ENCODE measurements at places on chromosomes 5 and 9.

DNA sequence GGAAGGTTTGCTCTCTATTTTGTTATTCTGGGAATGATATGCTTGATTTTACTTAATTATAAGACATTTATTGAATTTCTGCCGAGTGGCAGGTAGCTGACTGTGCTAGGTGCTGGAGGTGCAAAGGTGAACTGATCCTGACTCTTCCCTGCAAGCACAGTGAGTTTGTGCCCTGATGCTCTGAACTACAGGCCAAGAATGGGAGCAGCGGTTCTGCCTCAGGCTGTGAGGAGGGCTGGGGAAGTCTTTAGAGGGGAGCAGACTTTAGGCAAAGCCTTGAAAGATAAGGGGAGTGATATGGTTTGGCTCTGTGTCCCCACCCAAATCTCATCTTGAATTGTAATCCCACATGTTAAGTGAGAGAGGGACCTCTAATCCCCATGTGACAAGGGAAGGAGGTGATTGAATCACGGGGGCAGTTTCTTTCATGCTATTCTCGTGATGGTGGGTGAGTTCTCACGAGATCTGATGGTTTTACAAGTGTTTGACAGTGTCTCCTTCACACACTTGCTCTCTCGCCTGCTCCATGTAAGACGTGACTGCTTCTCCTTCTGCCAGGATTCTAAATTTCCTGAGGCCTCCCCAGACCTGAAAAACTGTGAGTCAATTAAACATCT, 73.1 kb downstream of the NDFIP1 start:
- DNase-seq = no peak

GRCh38 chr5:31963358-31964006, 210.6 kb downstream of the GOLPH3 start:
- no peak for DNase-seq

GRCh38 chr9:93580654-93581380, 4.4 kb downstream of the PHF2 start:
- DNase-seq = no peak

DNA sequence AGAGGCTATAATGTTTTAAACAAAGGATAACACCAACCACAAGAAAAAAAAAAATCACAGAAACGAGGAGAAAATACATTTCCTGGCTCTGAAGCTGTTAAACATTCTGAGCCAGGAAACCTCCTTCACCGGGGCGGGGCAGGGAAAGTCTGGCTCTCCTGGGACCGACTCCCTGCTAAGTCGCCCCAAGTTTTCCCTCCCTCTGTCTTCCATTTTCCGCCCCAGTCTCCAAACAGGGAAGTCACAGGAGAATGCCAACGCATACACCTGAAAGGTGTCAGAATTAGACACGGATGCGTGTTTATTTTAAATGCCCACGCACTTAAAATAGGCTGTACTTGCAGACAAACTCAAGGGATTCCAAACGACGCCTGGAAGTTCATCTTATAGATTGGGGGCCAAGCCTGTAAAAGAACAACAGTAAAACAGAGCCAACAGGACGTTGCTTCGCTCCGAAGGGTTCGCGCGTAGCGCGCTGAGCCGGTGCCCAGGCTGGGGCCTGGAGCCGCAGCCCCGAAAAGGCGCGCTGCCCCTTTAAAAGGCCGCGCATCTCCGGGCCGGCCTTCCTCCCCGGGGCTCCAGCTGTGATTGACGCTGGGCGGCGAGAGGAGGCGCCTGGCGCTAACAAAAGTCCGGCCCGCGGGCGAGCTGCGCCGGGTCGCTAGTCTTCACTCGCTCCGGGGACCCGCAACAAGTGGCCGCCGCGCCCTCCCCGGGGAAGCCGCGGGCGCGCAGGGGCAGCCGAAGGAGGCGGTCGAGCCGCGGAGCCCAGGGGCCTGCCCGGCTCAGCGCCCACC, at the start of gene FBXL7:
Gene FBXL7, plus strand, starts transcription at position 653 of the 797 bp plus-strand sequence.
- peak; percentile 1 for DNase-seq

GRCh38 chr5:92730486-92730885, 850.5 kb downstream of the NR2F1-AS1 start:
- no peak for DNase-seq

GRCh38 chr5:98936948-98937715, 8.3 kb upstream of the CHD1 start:
- no peak for DNase-seq

GRCh38 chr5:75366787-75367186, 29.8 kb downstream of the HMGCR start:
- DNase-seq = peak; percentile 22

DNA sequence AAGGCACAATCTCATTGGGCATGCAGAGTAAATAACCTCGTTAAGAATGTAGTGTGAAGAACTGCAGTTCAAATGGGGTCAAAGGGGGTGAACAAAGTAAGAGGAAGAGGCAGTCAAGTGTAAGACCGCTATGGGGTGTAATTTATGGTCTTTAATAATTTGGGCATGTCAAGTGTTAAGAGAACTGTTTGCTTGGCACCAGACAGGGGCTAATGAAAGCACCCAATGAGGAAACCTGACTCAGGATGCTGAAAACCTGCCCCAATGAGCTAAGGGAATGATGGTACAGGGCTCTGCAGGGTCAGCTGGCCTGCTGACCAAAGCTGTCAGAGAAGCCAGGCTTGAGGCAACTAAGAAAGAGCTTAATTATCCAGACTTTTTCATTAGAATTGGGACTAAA, 368.1 kb downstream of the DTWD2 start:
- no peak for DNase-seq

DNA sequence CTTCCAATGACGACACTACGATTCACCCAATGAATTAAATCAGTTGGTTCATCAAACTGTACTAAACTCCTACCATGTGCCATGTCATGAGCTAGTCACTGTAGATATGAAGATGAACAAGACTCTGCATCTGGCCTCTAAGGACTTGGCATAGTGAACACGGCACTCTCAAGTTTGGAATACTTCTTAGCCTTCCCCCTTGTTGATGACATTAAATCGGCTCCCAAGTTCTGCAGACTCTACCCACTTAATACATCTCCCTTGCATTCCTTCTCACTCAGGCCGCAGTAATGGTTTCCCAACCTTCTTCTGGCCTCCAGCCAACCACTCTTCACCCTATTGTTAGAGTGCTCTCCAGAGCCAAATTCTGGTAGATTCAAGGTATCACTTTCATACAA, 184.7 kb downstream of the MAPKAP1 start:
- no peak for DNase-seq

GRCh38 chr5:54717459-54717858, 199.9 kb downstream of the SNX18 start:
- peak; percentile 73 for DNase-seq

DNA sequence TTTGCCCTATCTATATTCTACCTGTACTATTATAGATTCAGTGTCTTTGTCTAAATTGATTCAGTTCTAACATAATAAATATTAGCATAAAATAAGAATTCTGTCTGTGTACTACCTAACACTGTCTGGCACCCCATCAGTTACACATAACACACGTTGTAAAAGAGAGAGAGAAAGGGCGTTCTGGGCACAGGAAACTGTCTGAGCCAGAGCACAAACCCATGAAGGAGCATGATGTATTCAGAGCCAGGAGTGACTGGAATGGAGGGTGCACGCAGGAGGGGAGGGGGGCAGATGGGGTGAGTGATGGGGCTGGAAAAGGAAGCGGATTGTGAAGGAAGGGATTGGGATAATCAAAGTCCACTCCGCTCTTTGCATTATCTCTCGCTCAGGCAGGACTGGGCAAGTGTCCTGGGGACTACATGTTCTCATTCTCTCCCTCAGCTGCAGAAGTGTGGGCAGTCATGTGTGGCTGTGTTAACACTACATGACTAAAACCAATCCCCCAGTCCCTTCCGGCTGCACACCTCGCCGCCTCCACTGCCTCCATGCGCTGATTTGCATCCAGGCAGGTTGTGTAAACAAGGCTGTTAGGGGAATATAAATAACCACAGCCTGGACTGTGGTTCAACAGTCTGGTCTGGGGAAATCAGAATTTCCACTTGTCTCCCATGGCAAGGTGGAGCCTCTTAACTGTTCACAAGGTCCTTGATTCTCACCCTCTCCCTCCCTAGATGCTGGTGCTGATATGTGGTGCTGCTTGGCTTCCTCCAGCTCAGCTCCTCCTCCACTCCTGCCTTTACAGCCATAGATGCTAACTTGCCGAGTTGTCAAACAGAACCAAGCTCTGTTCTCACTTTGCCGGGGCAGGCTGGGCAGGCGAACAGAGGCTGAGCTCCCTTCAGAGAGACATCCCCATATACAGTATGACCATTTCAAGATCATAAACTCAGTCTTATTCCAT, 367.5 kb upstream of the BRINP1 start:
- DNase-seq = no peak

DNA sequence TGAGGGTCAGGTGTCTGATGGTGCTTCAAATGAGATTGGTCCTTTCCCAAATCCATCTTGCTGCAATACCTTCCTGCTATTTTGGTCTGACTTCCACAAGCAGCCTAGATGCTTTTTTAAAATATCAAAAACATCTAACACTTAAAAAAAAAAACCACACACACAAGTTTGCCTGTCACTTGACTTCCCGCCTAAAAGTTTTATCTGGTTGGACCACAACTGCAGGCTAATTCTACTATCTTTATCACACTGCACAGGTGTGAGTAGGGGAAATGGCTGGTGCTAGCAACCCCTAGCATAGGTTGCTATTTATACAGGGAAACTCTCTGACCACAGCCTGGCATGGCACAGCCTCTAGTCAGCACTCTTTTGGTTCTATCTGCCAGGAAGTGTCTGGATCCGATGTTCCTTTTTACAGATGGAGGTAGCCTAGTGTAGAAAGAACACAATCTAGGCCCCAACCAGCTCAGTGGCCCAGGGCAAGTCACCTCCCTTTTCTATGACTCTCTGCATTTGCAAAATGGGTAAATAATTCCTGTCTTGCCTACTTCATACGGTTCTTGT, at the start of gene HEMGN:
Gene HEMGN, minus strand, starts transcription at position 92 of the 564 bp plus-strand sequence. Its CDS starts 36 bp downstream, at position 56.
- DNase-seq = peak; percentile 35

GRCh38 chr5:120544043-120544442, 79.9 kb downstream of the PRR16 start:
- no peak for DNase-seq

DNA sequence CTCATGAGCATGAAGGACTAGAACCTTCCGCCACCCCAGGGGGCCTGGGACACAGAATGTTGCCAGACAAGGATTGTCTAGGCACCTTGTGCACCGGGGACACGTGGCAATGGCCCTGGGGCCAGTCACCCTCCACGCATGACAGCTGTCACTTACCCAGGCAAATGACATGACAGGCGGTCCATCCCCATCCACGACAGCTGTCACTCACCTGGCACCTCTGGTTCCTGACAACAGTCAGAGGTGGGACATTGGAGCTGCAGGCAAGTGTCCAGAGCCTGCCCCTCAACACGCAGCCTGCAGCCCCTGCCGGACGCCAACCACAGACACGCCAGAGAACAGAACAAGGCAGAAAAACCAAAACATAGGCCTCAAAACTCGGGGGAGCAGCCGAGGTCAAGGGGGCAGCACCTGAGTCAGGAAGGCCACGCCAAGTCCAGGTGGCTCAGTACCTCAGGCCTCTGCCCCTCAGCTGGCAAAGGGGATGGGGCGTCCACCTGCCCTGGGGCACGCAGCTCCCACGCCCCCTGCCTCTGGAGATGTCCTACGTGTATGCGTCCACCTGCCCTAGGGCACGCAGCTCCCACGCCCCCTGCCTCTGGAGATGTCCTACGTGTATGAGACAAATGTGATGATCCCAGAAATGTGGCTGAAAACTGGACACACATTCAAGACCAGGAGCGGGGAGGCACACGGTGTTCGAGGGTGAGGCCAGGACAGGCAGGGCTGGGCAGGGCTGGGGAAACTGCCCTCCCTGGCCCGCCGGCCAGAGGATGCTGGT, 14.5 kb downstream of the VAV2 start:
- DNase-seq = no peak

GRCh38 chr9:93244101-93244500, 60.2 kb downstream of the WNK2 start:
- no peak for DNase-seq

- DNase-seq = no peak
These were observed 197.0 kb upstream of the NR4A3 start for GRCh38 chr9:99624499-99625233.

DNA sequence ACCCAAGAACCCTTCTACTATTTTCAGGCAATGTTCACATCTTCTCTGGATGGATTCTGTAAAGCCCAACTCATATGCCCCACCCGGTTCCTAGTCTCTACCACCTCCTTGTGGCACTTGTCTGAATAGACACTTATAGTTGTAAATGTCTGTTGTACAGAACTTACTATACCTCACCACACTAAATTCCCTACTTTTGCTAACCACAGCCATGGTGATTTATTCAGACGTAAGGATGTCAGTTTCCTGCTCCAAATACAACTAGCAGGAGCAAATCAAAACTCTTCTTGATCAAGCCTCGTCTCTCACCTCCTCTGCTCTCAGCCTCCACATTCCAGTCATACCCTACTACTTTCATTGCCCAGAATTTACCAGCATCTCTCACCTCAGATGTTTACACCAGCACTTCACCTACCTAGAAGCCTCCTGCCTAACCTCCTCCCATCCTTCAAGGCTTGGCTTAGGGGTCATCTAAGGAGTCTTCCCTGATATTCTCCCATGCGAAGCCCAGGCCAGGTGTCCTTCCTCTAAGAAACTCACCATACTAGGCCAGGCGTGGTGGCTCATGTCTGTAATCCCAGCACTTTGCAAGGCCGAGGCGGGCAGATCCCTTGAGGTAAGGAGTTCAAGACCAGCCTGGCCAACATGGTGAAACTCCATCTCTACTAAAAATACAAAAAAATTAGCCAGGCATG, 75.5 kb downstream of the MAPKAP1 start:
- DNase-seq = peak; percentile 65

DNA sequence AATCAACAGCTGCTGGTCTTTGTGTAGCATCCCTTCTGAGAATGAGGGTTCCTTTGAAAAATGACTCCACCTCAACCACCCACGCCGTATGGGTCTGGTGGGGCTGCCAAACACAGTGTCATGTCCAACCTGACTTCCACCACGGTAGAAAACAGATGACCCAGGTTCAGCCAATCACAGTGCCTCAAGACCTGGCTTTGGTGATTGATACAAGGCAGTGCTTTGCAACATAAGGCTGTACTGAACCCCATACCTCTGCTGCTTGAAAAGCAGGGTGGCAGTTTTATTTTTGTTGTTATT, 11.5 kb upstream of the TGFBR1 start:
- DNase-seq = peak; percentile 21

All from activated CD4-positive, alpha-beta T cell treated with anti-CD3 and anti-CD28 coated beads, Interleukin-10, Interleukin-2, amounts not matched to agents 100 ng/mL and 50 ng/mL, durations not matched to agents 16 hours and 8 hours (primary cell).